ENCODE measurements at places on chromosomes 4 and X.
A peak's percentile ranks its signal among the peaks of the same experiment; 100 is the strongest.

- DNase-seq = no peak
These were observed at the start of gene JADE3 for GRCh38 chrX:46912098-46912602. Gene JADE3 (plus strand): TSS chrX:46912421. CDS start chrX:46984895, 72,474 bp downstream.

DNA sequence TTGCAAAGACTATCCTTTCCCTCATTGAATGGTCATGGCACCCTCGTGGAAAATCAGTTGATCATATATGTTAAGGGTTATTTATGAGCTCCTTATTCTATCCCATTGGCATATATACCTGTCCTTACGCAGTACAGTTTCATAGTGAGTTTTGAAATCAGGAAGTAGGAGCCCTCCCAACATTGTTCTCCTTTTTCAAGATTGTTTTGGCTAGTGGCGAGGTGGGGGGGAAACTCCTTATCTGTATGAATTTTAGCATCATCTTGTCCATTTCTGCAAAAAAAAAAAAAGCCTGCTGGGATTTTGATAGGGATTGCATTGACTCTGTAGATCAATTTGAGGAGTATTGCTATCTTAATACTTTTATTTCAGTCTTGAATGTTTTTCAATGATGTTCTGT is 2.5 kb upstream of the USP9X start:
- DNase-seq = no peak

DNA sequence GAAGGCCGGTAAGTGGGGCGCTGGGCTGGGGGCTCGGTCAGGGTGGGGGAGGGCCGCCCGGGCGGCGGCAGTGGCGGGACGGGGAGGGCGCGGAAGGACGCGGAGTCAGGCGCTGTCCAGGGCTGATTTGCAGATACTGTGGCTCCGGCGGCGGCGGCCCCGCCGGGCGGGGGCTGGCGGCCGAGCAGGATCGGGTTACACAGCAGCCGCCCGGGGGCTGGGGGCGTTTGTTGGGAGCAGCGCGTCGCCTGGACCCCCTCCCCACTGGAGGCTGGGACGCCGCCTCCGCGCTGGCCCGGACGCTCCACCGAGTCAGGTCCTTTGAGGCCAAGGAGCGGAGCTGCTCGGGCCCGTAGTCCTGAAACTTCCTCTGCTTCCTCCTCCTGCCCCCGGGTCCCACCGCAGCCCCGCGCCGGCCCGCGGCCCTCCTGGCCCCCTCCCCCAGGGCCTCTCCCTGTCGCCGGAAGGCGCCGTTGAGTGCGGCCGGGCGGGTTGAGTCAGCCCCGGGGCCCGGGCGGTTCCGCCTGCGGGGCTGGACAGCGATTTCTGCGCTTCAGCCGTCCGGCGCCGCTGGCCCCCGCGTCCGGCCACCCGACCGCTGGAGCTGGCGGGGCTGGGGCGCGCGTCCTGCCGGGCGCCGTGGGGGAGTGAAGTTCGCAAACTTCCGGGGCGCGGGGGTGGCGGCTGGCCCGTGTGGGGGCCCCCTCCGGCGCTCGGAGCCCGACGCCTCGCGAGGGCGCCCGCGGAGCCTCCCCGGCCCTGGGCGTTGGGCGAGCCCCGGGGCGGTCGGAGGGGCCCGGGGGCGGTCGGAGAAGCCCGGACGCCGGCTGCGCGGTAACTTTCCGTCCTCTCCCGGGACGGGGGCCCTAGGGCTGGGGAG is 746 bp downstream of the REST start:
- peak; percentile 35 for DNase-seq

- no peak for DNase-seq
These were observed 97.5 kb upstream of the STX18 start for GRCh38 chr4:4639370-4639769.

DNA sequence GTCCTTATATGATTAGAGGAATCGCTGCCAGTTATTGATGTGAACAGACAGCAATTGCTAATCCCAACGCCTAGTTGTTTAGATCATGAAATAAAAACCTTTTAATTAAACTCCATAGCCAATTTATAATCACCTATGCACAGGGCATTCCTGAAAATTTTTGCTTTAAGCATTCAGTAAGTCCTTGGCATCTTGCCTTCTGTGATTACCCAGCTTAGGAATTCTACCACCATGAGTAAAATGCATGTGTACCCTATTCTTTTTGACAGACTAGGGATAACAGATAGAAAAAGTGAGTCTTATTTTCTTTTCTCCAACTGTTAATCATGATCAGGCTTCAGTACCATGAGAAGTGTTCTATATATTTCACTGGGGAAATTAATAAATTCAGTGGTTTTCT is 995.3 kb upstream of the GRIA3 start:
- no peak for DNase-seq

- DNase-seq = no peak
These were observed 49.7 kb downstream of the ABCG2 start for GRCh38 chr4:88108747-88109122.

DNA sequence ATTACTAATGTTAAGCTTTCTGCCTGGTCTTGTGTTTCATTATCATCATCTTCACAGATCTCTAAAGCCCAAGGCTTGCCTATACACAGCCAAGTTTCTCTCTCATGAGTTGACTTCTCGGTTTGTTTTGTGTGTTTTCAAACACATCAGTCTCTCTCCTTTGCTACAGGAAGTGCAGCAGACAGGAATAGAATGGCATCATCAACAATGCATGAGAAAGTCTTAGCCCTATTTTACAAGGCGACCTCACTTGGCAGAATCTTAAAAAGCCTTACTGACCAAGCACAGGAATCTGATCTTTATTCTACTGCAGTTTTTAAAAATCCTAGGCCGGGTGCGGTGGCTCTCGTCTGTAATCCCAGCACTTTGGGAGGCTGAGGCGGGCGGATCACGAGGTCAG is 36.8 kb downstream of the CC2D2A start:
- DNase-seq = no peak

DNA sequence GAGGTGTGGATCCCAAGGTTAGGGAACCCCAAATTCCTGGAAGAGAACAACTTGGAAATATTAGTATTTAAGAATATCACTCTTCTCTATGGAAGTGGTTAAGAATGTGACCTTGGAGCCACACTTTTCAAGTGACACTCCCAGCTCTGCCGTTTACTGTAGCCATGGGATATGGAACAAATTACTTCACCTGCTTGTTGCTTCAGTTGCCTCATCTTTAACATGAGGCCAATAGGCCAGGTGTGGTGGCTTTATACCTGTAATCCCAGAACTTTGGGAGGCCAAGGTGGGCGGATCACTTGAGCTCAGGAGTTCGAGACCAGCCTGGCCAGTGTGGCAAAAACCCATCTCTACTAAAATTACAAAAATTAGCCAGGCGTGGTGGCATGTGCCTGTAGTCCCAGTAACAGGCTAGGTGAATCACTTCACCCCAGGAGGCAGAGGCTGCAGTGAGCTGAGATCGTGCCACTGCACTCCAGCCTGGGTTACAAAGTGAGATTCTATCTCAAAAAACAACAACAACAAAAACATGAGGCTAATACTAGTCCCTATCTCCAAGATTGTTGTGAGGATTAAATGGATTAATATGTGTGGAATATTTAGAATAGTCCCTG is 13.0 kb downstream of the IL13RA1 start:
- no peak for DNase-seq

- DNase-seq = peak; percentile 50
These were observed 163.3 kb upstream of the PRDX4 start for GRCh38 chrX:23503835-23504539.

- no peak for DNase-seq
These were observed 111.9 kb downstream of the SORBS2 start for GRCh38 chr4:185700048-185700447.

- DNase-seq = no peak
These were observed 3.7 kb downstream of the TBC1D9 start for GRCh38 chr4:140752291-140753068.

- no peak for DNase-seq
These were observed 14.4 kb downstream of the ABCG2 start for GRCh38 chr4:88144048-88144447.

DNA sequence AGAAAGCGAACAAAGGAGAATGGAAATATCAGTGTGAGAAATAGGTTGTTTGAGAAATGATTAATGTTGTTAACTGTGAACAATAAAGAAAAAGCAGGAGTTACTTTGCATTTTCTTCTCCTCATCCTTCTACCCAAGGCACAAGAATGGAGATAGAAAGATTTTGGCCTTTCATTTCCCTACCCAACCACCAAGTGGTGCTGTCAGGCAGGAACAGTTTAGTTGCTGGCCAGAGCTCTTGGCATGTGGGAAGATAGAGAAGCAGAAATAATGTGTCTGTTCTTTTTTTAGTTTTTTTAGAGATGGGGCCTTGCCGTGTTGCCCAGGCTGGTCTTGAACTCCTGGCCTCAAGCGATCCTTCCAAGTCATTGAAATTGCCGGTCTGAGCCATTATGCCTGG is 12.8 kb downstream of the HOPX start:
- no peak for DNase-seq

DNA sequence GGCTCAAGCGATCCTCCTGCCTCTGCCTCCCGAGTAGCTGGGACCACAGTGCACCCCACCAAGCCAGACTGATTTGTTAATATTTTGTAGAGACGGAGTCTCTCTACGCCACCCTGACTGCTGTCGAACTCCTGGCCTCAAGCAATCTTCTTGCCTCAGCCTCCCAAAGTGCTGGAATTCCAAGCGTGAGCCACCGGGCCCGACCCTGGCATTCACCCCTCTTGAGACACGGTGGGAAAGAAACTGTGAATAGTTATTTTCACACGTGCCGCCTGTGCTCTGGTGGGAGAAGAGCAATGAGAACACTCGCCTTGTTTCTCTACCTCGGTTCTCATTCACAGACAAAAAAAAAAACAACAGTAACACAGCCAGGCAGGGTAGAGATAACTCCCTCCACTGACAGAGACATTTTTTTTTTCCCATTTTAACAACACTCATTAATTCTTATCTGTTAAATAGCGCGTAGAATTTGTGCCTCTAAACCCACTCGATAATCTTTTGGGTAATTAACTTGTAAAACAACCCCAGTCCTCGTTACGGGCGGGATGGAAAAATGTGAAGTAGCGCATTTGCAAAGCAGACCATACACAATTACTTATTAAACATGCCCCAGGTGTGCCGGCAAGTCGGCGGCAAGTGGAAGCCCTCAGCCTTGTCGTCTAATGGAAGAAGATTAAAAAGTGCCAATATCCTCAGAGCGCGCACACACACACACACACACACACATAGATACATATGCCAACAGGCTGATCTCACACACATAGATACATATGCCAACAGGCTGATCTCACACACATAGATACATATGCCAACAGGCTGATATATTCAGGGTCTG is 103.3 kb downstream of the DHRSX start:
- no peak for DNase-seq

Data from HS-27A (cell line).